Upper lobe of right lung (tissue), 1 donor: ENCODE measurements at places on chromosomes 1 and 21. TPM values are rescaled to one million over a fixed set of nuclear protein-coding genes. Genes with fewer than 3 reads are reported as not detected.

Gene KCNA2
- 0.64 TPM for total RNA-seq

GRCh38 chr1:20485527-20486456 is at the start of gene CAMK2N1:
Gene CAMK2N1, minus strand, starts transcription at chr1:20486210. Its CDS starts 831 bp downstream, at chr1:20485379.
- H3K27ac ChIP-seq: peak within 1 kb of the TSS; percentile 80
- H3K4me3 ChIP-seq: peak within 1 kb of the TSS; percentile 52
- H3K27me3 ChIP-seq: peaks cover 40% of the 10 kb centered on the region
- H3K36me3 ChIP-seq: no peaks in the 10 kb centered on the region
- peak; percentile 78 for DNase-seq

Gene UTP11
- total RNA-seq: 29.1 TPM

- no peak overlapping the region for H3K27ac ChIP-seq
- H3K27me3 ChIP-seq: no peaks in the 10 kb centered on the region
- DNase-seq: no peak
- H3K4me3 ChIP-seq: no peak overlapping the region
Measured at GRCh38 chr1:200969726-200970561, 53.6 kb downstream of the KIF21B start.

- no peaks in the 10 kb centered on the region for H3K36me3 ChIP-seq
- H3K27me3 ChIP-seq: no peaks in the 10 kb centered on the region
- H3K4me3 ChIP-seq: no peak overlapping the region
- DNase-seq: no peak
- H3K27ac ChIP-seq: no peak overlapping the region
Measured at GRCh38 chr1:174266476-174266875, 107.2 kb downstream of the RABGAP1L start.

DNA sequence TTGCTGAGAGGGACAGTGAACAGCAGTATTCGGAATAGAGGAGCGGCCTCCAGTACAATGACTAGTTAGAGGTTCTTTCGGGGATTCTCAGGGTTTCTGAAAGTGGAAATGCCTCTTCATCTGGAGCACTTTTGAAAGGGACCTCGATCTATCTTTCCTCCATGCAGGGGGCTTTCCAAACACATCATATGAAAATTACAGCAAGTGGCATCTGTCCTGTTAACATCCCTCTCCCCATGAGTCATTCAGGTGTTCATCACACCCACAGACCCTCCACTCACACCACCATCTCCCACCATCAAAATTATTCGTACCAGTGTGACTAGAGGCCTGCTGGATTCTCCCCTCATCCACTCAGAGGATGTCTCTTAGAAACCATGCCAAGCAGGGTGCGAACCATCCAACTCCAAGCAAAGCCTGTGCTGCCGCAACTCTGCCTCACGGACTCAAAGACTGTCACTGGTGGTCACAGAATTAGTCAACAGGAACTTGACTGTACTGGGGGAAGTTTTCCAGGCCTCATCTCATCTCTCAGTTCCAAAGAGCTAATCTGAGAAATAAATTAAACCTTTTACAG is 211.1 kb downstream of the MRPL39 start:
- H3K27me3 ChIP-seq: no peaks in the 10 kb centered on the region
- no peak overlapping the region for H3K4me3 ChIP-seq
- DNase-seq: no peak

Gene SLAMF7
- 9.2 TPM for total RNA-seq

- H3K36me3 ChIP-seq: no peaks in the 10 kb centered on the region
- peak; percentile 56 for DNase-seq
- no peak overlapping the region for H3K27ac ChIP-seq
- H3K27me3 ChIP-seq: no peaks in the 10 kb centered on the region
- H3K4me3 ChIP-seq: no peak overlapping the region
Measured at GRCh38 chr1:2979191-2980072, 41.8 kb upstream of the ACTRT2 start.

DNA sequence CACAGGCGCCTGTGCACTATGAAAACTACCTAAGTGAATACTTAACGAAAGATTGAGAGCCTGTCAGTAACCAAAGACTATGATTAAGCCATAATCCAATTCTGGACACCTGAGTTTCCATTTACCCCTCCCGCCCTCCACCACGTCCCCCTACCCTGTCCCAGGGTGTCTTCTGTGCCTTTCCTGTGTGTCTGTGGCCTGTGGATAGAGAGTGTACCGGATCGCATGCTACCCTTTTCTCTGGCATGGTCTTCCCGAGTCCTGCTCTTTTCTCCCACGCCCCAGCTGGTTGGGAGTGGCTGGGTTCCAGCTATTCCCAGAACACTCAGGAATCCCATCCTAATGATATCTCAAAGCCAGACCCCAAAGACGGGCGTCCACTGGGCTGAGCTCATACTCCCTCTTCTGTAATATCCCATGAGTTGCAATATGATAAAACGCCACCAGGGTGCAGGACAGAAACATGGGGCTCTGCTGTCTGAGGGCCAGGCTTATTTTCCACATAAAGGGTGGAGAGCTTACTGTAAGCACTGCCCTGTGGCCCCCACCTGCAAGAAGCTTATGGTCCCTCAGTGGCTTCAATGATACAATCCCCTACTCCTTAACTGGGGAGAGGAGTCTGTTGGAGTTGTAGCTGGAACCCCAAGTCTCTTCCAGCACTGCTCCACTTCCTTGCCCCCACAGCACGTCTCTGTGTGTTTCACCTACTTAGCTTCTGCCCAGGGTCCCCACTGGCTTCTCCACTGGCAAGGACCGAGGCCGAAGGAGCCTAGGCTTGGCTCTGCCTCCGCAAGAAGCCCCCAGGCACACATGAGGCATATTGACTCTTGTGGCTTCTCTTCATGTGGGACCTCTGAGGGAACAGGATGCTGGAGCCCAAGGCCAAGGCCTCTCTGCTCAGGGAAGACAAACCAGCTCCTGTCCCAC is 17.6 kb upstream of the ALX3 start:
- no peaks in the 10 kb centered on the region for H3K27me3 ChIP-seq
- H3K4me3 ChIP-seq: no peak overlapping the region
- no peaks in the 10 kb centered on the region for H3K36me3 ChIP-seq
- H3K27ac ChIP-seq: no peak overlapping the region
- peaks cover 10% of the 10 kb centered on the region for H3K4me1 ChIP-seq

DNA sequence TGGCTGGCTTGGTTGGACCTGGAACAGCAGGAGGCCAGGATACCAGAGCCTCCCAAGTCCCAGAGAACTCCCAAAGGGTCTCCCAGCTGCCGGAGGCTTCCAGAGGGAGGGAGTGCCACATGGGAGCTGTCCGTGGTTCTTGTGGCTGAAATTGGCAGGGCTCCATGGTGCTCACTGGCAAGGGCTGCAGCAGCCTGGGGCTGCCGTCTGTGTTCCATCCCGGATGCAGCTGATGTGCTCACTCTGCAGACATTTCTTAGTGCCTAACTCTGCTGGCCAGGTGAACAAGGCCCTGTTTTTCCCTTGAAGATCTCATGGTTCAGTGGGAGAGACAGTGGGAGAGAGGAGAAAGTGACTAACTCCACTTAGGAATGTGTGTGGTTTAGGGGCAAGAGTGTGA is 261.1 kb downstream of the CAMTA1 start:
- DNase-seq: no peak
- H3K4me3 ChIP-seq: no peak overlapping the region
- H3K27me3 ChIP-seq: peaks cover 10% of the 10 kb centered on the region
- H3K27ac ChIP-seq: no peak overlapping the region
- H3K4me1 ChIP-seq: no peaks in the 10 kb centered on the region
- H3K36me3 ChIP-seq: no peaks in the 10 kb centered on the region

DNA sequence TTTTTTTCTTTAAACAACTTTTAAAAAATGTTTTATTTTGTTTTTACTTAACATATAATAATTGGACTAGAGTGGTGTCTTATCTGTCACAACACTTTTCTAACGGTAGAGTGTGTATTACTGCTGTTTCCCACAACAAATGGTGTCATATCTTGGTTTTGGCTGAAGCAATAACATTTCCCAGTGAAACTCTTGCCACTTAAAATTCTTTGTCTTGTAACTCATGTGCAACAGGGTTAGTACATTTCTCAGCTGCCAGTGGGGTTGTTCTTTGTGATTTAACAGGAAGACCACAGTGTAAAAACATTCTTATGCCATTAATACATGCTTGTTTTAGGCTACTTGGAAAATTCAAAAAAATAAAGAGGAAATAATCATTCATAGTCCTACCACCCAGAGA is 43.5 kb downstream of the ALPL start:
- no peak overlapping the region for H3K27ac ChIP-seq
- H3K4me1 ChIP-seq: peaks cover 13% of the 10 kb centered on the region
- no peak overlapping the region for H3K4me3 ChIP-seq
- no peak for DNase-seq

DNA sequence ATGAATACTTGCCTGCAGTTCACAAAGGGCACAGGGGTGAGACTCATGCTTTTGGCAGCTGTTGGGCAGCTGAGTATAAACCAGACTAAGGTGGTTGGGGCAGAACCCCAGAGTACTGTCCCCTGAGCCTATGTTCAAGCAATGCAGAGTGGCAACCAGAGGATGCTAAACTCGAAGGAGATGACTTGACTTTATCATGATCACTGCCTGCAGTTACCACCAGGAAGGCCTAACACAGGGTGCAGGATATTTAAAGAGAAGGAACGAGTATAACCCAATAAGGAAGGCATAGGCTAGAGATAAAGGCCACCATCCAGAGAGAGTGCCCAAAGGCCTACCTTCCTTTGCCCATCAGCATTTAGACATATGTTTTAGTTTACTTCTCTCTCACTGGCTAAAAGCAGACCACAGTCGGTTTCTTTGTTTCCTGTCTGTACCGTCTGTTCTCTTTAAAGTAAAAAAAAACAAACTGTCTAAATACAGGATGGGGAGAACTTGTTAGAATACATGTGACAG is 83.3 kb downstream of the MPZL1 start:
- DNase-seq: no peak
- no peaks in the 10 kb centered on the region for H3K36me3 ChIP-seq
- H3K4me1 ChIP-seq: peaks cover 3% of the 10 kb centered on the region
- no peaks in the 10 kb centered on the region for H3K27me3 ChIP-seq
- no peak overlapping the region for H3K4me3 ChIP-seq

Gene FCRL4
- total RNA-seq: not detected

Gene HSF2BP
- 0.41 TPM for total RNA-seq

DNA sequence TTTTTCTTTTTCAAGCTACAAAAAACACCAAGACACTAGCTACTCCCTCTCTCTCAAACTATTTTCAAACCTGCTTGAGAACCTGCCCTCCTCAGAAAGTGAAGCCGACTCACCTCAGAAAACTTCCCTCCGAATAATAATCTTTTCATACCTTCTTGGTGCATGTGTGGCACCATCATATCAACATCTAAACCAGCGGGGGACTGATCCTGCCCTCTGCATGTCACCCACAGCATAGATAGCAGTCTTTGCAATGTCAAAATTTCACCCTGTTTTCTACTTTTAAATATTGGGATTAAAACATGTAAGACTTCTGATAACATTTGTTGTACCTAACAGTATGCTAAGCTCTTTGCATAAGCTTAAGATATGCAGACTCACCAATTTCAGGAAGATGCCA is 1260.3 kb downstream of the PLA2G4A start:
- no peaks in the 10 kb centered on the region for H3K36me3 ChIP-seq
- no peak for DNase-seq
- no peak overlapping the region for H3K27ac ChIP-seq
- no peaks in the 10 kb centered on the region for H3K27me3 ChIP-seq
- H3K4me1 ChIP-seq: no peaks in the 10 kb centered on the region
- no peak overlapping the region for H3K4me3 ChIP-seq

DNA sequence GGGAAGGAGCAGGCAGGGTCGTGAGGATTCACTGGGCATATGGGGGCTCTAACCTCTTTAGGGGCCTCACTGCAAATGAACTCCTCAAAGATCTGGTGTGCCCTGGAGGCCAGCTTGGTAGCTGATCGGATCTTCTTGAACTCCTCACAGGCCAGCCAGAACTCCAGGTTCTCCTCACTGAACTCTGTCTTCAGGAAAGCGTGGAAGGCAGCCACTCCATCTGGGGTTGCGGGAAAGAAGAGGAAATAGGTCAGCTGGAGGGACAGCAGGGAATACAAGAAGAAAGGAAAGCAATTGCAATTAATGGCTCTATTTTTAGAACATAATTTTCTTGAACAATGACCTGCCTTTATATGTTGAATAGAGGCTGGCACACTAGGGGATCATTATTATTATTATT is 2.3 kb downstream of the RGS16 start:
- DNase-seq: no peak
- H3K4me1 ChIP-seq: peaks cover 35% of the 10 kb centered on the region
- peaks cover 19% of the 10 kb centered on the region for H3K36me3 ChIP-seq
- peak overlapping the region; percentile 66 for H3K4me3 ChIP-seq
- H3K27me3 ChIP-seq: no peaks in the 10 kb centered on the region
- H3K27ac ChIP-seq: peak overlapping the region; percentile 85

DNA sequence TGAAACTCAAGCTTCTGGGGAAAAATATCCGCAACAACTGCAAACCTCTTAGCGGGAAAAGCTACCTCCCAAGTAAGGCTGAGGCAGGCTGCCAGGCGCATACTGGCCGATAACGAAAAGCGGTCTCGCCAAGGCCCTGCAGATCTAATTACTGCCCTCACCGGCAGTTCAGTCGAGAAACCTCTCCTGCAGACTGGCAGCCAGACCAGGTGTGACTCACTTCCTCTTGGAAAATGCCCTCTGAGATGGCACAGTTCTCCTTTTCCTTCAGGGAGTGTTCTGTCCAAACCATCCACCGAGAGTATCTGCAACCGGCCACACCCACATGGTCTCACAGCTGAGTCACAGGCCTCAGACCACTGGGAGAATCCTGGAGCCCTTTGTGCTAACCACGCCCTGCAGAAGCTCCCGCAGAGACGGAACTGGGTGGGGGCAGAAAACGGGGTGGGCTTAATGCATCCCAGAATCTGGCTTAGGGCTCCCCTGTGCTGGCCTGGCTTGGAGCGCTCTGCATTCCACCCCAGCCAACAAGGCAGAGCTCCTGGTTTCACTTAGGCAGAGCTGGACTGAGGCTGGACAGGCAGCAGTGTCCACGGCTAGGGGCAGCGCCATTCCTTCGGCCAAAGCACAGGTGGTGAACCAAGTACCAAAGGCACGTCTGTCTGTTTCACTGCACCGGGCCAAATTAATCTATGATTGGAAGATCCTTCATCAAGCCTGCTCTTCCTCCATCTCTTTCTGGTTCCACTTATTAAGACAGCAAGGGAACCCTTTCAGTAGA is 1.2 kb downstream of the S100A10 start:
- peak; percentile 90 for DNase-seq
- H3K36me3 ChIP-seq: no peaks in the 10 kb centered on the region
- peak overlapping the region; percentile 77 for H3K4me3 ChIP-seq

Gene TSPEAR
- total RNA-seq: 0.23 TPM

Gene MCOLN2
- 10.1 TPM for total RNA-seq

Gene S100A10
- 643 TPM for total RNA-seq

DNA sequence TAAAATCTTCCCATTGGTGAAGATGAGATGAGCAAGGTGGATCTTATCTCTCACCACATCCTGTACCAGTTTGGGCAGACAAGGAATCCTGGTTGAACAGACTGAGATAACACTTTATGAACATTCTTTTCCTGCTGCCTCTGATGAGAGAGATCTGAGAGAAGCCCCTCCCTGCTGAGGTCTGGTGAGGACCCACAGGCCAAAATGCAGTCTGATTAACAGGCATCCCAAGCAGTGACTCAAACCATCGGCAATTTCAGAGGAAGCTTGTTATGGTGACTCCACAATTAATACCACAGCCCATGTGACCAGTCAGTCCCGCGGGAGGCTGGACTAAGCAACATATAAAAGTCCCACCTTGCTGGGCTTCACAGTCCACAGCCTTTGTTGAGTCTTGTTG is at the start of gene PRR9:
PRR9 (plus strand) TSS at position 373 of the 400 bp plus-strand sequence. CDS start 561 bp downstream, outside the sequence.
- no peak within 1 kb of the TSS for H3K4me3 ChIP-seq
- H3K27me3 ChIP-seq: no peaks in the 10 kb centered on the region
- H3K4me1 ChIP-seq: no peaks in the 10 kb centered on the region
- no peaks in the 10 kb centered on the region for H3K36me3 ChIP-seq
- H3K27ac ChIP-seq: no peak within 1 kb of the TSS
- DNase-seq: no peak
